A172 (cell line): ENCODE measurements at places on chromosomes 16 and 17. TPM values are rescaled to one million over a fixed set of nuclear protein-coding genes. Genes with fewer than 3 reads are reported as not detected.

GRCh38 chr17:39870776-39871175 lies 2.8 kb downstream of the ZPBP2 start:
- DNase-seq, result no peak

Gene KRTAP4-4
- not detected in 2 replicates for total RNA-seq

Gene CNTNAP4
- not detected in 2 replicates for total RNA-seq

Gene TBC1D3H
- total RNA-seq, result not detected in 2 replicates

Gene TNK1
- total RNA-seq, result 0.07 TPM in 1 of 2 replicates, not detected in the other
